ENCODE measurements at places on chromosomes 16 and 17. TPM values are rescaled to one million over a fixed set of nuclear protein-coding genes. Genes with fewer than 3 reads are reported as not detected.

The NUBP1 gene
- total RNA-seq, result 34.6 TPM

The SLC13A2 gene
- total RNA-seq, result 1.1 TPM

The PPY gene
- not detected for total RNA-seq

The CASKIN2 gene
- 22.4 TPM for total RNA-seq

The EPN3 gene
- total RNA-seq, result 7.5 TPM

The SMTNL2 gene
- total RNA-seq, result 174 TPM

The TMC8 gene
- total RNA-seq, result 3.2 TPM

The ZNF688 gene
- 4.5 TPM for total RNA-seq

The TEKT5 gene
- 1.0 TPM for total RNA-seq

The KRTAP2-2 gene
- not detected for total RNA-seq

The SLC5A11 gene
- total RNA-seq, result not detected

The SLC35G6 gene
- total RNA-seq, result not detected

The MT1A gene
- not detected for total RNA-seq

The GEMIN4 gene
- 11.4 TPM for total RNA-seq

GRCh38 chr16:72270531-72270930, 98.6 kb upstream of the PMFBP1 start:
- DNase-seq, result no peak

- DNase-seq, result no peak
These were observed 808 bp upstream of the BAHCC1 start for GRCh38 chr17:81394377-81394920.

GRCh38 chr16:88365244-88365865, 17.4 kb upstream of the ZNF469 start:
- DNase-seq, result no peak

DNA sequence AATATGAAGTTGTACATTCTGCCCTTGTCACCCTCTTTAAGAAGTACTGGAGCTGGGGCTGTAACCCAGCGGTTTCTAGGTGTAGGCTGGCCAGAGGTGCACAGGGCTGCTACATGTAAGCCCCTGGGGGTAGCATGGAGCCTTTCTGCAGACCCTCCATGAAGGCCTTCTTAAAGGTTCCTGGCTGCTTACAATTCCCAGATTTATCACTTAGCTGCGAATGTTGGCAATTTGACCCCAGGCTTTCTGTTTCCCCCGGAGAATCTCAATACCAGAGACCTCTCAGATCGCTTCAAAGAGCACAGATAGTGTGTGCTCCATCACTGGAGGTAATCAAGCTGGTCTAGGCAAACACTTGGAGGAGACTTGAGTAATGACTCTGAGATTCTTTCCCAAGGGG, 309.4 kb downstream of the CBLN1 start:
- DNase-seq, result no peak

DNA sequence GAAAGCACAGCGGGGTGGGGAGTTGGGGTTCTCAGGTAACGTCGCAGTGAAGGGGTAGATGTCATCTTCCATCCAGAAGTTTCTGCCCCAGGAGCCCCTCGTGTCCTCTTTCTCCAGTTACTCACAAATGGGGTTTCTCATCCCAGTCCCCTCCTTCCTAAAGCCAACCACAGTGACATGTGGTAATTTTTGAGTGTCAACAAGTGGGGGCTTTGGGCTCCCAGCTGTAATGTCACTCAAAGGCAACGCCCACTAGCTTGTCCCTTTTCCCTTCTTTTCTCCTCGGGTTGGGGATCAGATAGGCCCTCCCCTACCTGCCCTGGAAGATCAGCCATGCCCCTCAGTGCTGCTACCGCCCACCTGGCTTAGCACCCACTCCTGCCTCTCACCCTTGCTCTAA, 14.4 kb downstream of the IRX5 start:
- no peak for DNase-seq

DNA sequence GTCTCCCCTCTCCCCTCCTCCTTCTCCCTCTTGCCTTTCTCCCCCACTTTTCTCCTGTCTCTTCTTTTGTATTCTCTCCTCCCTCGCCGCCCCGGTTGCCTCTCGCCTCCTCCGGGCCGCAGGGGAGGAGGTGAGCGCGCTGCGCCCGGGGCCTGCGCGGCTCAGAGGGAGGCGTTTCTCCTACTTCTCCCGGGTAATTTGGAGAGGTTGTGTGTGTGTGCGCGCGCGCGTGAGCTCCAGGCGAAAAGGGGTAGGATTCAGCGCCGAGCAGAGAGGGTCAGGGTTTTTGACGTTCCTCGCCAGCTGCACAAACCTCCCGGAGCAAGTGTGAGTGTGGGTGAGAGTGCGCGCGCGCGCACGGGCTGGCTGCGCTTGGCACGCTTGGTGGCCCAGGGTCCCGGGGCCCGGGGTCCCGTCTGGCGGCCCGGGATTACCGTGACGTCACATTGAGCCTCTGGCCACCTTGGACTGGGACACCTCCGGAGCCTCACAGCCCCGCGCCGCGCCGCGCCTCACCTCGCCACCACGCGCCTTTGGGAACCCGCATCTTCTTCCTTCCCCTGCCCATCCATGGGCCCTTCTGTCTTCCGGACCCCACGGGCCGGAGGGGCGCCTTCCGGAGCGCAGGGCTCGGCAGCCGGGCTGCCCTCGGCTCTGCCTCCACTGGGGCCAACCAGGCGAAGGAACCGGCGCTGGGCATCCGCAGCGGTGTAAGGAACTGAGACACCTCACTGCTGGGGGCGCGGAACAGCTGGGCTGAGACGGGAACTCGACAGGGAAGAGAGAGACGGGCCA, 479 bp downstream of the IRX6 start:
- DNase-seq, result peak; percentile 50

DNA sequence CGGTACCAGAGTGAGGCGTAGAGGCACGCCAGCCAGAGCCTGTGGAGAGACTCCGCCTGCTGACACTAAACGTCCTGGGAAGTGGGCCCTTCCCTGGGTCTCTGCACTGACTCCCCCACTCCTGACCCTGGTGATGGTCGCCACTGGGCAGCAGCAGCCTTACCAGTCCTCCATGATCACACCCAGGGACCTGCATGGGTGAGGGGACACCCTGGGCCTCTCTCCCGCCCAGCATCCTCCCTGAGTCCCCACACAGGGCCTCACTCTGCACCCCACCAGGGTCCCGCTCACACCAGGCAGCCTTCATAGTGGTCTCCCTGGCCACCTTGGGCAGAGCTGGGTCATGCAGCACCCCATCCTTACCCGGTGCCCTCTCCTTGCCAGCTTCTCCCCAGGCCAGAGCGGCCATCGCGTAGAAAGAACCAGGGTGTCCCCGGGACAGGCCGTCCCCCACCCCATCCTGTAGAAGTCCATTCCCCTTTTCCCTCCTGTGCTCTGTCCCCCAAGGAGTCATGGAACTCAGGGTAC, 10.7 kb downstream of the RGS11 start:
- DNase-seq, result no peak

DNA sequence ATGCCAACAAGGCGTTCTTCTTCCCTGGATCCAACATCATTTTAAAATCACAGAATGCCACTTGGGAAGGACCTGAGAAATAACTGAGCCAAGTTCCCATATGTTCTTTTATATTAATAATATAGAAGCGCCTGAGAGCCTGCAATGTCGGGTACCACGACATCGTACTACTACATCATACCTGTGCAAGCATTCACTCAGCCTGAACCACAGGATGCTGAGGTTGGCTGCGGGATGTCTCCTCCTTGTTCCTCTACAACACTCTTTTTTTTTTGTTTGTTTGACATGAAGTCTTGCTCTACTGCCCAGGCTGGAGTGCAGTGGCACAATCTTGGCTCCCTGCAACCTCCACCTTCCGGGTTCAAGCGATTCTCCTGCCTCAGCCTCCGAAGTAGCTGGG, 2.1 kb upstream of the ATP2C2 start:
- DNase-seq, result no peak

- no peak for DNase-seq
These were observed 6.6 kb downstream of the PLEKHH3 start for GRCh38 chr17:42669977-42670788.

GRCh38 chr16:85025781-85026653, 1.6 kb upstream of the KIAA0513 start:
- DNase-seq, result no peak

DNA sequence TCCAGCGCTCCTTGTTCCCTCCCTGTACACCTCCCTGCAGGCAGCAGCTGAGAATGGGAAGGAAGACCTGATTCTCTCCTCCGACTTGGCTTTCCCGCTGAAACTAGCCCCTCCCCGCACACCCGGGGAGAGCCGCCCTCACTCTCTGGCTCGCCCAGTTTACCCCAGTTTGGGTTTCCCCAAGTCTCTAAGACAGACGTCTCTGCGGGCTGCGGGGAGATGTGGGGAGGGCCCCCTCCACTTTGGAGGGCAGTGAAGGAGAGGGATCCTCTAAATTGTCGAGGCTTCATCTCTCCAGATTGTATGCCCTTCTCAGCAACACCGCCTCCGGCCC, 797 bp downstream of the GRB7 start:
- no peak for DNase-seq

GRCh38 chr17:8413328-8413727, 15.7 kb upstream of the RNF222 start:
- DNase-seq, result no peak

DNA sequence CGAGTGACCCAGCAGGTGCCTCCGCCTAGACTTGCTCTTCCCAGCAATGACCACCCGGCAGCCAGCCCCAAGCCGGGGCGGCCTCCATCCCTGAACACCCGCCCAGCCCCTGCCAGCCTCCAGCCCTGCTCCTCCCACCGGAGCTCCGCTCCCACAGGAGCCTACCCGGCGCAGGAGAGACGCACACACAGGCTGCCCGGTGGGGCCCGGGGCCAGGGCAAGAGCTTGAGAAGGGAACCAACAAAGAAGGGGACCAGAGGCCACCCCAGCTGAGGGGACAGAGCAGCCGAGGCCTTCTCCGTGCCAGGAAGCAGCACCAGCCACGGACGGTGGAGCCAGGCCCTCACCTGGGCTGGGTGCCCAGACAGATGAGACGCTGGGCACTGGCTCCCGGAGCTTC, 13.8 kb downstream of the PKD1 start:
- no peak for DNase-seq

DNA sequence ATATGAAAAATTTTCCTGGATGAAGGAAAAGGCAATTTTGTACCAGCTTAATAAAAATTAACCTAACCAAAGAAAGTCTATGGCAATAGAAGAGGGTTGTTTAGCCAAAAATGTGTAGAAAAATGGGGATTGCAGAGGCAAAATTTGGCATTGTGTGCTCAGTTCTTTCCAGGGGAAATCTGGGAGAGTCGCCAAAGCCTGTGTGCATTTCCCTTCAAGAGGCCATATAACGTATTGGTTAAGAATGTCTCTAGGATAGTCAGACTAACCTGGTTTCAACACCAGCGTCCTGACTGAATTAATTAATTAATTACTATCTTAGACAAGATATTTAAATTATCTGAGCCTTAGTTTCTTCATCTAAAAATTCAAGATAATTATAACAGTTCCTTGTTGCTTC, 44.8 kb upstream of the HLF start:
- peak; percentile 72 for DNase-seq

- no peak for DNase-seq
These were observed 184.9 kb downstream of the MSI2 start for GRCh38 chr17:57441270-57441600.

DNA sequence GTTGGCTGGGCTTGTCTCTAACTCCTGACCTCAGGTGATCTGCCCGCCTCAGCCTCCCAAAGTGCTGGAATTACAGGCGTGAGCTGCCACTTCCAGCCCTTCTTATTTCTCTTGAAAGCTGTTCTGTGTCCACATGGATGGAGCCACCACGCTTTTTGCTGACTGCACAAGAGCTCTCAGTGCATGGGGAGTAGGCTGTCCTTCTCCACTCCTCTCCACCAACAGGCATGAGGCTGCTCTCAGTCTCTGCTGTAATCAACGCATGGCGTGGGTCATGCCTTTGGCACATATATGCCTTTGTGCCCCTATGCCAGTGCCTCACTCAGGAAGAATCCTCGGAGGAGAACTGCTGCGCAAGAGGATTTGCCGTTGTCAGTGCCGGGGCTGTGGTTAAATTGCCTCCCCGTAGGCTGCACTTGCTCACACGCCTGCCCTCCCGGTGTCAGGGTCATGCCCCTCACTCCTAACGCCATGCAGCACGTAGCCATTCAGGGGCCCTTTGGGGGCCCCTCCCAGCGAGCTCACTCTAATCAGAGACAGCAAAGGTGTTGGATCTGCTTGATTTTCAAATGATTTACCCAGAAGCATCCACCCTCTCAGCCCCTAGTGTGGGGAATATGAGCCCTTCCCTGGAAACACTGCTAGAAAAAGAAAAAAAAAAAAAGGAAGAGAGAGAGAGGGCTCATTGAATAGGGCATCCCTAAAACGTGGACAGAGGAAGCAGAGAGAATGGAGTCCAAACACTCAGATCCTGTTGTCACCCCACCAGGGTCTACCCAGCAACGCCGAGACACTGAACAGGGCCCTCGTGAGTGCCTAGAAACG, 47.5 kb upstream of the ZCCHC14 start:
- DNase-seq, result no peak

- DNase-seq, result no peak
These were observed 143.0 kb downstream of the SNX29 start for GRCh38 chr16:12119562-12119961.

- DNase-seq, result no peak
These were observed 707 bp upstream of the CACNB1 start for GRCh38 chr17:39198186-39198566.

- no peak for DNase-seq
These were observed 1.1 kb upstream of the ZG16B start for GRCh38 chr16:2828876-2829430.

- no peak for DNase-seq
These were observed 10.0 kb downstream of the SLC22A31 start for GRCh38 chr16:89190150-89190958.

- no peak for DNase-seq
These were observed 25.9 kb downstream of the MYH3 start for GRCh38 chr17:10631048-10631700.

GRCh38 chr16:75251280-75252048, at the start of gene BCAR1:
Gene BCAR1 (minus strand): TSS chr16:75251624. CDS start chr16:75251482, 142 bp downstream.
- DNase-seq, result peak; percentile 95

DNA sequence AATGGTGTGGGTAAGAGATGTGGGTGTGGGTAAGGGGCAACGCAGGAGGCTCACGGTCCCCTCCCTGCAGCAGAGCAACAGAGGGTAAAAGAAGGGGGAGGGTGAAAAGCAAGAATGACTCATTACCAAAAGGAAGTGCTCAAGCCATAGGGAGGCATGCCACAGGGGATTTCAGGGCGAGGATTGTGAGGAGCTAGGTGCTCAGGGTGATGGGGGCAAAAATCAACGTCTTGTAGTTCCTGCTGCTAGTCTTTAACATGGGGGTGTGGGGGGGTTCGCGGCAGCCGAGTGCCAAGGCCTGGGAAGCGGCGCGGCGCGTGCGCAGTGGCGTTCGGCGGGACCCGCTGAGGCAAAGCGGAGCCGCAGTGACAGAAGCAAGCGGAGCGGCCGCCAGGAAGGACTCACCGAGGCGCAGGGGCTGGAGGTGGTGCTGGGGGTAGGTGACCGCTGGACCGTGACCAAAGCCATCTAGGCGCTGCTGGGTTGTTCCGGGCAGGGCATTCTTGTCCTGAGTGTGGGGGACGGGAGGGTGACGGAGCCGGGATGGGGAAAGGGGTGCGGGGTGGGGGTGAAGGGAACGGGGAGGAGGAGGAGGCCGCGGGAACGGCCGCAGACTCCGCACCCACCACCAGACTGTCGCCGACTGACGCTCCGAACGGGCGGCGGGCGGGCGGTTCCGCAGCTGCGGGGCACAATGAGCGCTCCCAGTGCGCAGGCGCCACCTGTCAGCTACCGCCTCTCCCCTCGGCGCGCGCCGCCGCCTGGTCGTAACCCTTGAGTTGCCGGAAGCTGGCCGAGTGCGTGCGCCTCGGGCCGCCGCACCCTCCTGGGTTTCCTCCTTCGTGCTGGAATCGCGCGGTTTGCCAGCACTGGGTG, at the start of gene SSH2:
Gene SSH2 (minus strand): TSS at position 696 of the 876 bp plus-strand sequence. CDS start 228 bp downstream, at position 468.
- peak; percentile 95 for DNase-seq

- no peak for DNase-seq
These were observed 108.4 kb upstream of the METRNL start for GRCh38 chr17:82970818-82971590.

GRCh38 chr16:66402166-66402565, 24.9 kb upstream of the BEAN1 start:
- no peak for DNase-seq

Measured in tongue (tissue), 3 donors.